SK-N-SH treated with all-trans-retinoic acid at 6 μM for 48 hours (cell line): ENCODE measurements at places on chromosomes 2 and 18.

- ATAC-seq: no peak
Measured at GRCh38 chr2:33384599-33384961, 91.9 kb upstream of the RASGRP3 start.

DNA sequence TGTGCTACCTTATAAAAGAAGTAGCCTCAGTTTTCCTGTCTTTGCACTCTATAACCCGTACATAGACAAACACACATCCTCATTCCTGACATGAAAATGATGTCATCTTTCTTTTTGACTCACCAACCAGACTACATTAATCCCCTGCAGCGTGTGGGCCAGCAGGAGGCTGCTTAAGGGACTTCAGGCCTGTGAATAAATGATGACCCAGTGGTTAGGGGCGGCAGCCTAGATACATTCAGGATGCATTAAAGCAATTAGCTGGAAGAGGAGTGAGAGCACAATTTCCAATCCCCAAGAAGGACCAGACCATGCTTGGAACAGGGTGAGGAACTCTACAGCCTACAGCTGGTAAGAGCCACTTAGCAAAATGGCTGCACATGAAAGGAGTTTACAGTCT is 57.3 kb upstream of the KLF7 start:
- peak; percentile 76 for ATAC-seq

DNA sequence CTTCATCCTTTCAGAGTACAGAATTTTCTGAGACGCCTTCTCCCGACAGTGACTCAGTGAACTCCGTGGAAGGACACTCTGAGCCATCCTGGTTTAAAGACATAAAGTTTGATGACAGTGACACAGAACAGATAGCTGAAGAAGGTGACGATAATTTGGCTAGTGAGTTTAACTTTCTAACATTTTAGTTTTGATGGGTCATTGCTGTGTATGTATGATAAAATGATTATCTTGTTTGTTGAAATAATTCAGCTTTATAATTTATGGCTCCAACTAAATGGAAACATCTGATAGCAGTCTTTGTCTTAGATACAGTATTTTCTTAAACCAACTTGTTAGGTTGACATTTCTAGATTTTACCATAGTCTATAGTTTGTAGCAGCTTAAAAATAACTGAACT is 38.1 kb downstream of the PIKFYVE start:
- no peak for ATAC-seq

DNA sequence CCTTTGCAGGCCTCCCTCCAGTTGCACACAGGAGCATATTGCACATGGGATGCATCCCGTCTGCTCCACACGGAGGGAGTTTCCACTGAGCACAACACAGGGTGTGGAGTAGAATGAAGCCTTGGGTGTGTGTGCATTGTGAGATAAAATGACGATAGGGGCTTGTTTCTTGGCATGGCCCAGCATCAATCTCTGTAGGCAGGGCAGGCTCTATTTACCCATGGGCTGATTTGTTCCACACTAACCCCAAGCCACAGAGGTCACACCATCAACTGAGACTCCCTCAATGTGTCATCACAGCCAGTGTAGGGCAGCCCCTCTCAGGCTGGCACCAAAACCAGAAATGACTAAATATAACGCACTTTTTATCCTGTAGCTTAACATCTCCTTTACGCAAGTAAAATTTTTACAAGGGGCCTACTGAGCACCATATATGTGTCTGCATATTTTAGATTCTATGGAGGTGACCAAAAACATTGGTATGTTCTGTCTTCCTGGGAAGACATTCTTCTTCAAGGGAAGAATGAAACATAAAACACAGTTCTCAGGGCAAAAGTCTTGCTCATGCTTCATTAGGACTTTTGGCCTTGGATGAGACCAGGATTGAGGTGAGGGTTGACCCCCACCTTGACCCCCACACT is 2.7 kb upstream of the GKN1 start:
- peak; percentile 96 for ATAC-seq

DNA sequence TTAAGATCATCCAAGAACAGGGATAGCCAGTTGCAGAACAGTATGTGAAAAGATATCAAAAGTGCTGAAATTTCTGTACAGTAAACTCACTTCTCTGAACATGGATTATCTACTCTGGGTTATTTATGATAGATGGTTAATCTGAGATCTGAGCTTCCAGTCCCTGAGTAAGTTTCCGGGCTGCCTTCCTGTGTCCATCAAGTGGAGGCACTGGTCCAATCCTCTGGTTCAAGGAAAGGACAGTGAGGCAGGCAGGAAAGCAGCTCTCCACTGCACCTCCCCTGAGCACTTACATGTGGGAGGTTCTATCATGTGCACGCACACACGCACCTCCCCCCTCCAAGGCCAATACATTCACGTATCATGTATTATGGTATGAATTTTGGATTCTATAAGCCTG is 32.5 kb downstream of the GPR45 start:
- no peak for ATAC-seq

DNA sequence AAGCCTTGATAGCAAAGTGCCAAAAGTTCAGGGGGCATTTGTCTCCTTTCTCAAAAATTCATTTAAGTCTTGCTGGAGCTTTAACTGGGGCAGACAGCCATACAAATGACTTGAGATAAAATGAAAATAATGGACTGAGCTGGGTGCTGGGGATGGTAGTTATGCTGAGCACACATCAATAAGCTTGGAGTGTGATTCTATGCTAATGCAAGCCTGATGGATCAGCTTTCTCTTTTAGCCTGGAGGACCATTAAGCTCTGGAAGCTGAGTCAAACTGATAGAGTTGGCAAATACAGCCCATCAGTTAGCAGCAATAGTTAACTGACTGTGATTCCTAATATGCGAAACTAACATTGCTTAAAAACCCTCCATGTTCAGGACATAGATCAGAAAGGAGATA is 98.0 kb downstream of the CAMKMT start:
- no peak for ATAC-seq

GRCh38 chr2:239268082-239268481 is 132.7 kb downstream of the HDAC4 start:
- no peak for ATAC-seq

DNA sequence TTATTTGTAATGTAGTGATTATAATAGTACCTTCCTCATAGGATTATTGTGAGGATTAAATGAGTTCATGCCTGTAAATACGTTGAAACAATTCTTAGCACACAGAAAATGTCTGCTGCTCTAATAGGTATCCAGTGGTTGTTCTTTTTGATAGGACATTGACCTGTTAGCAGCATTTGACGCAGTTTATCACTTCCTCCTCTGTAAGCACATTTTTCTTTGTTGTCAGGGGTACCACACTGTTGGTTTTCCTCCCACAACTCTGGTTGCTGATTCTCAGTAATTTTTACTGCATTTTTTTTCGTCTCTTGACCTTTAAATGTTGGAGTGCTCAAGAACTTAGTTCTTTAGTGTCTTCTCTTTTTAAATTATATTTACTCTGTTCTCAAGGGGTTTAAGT is 15.4 kb downstream of the PPM1B start:
- ATAC-seq: no peak

- no peak for ATAC-seq
Measured at GRCh38 chr2:129008055-129008880, 689.6 kb upstream of the HS6ST1 start.
